Hematopoietic multipotent progenitor cell treated with erythropoietin and hydrocortisone succinate and interleukin-3 and kit ligand, for 4 days (in vitro differentiated cells): ENCODE measurements at places on chromosomes 7 and 10.
A peak's percentile ranks its signal among the peaks of the same experiment; 100 is the strongest.

DNA sequence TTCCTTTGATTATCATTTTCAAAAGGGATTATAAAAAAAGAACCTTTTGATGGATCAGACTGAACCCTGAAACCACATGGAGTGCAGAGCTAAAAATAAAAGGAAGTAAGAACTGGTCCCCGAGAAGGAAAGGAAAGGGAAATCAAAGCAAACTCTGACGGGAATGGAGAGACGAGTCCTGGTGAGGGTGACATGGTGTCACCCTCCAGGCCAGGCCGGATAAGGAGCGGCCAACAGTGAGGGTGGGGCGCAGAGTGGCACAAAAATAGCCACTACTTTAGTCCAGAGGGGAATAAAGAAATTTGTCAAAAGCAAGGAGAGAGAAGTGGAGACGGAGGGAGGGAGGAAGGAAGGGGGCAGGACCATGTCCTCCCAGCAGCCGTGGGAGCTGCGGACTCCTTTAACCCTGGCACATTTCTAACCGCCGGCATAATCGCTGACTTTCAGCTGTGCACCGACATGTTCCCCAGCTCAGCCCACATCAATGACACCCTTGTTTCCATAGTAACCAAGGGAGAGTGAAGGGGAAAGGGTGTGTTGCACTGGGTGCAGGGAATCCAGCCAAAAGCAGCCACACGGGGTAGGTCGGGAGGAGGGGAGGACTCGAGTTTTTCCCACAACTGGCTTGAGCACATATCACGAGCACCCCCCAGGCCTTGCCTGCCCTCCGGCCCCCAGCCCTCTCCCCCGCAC, 29.7 kb downstream of the TRIM8 start:
- DNase-seq: peak; percentile 97

DNA sequence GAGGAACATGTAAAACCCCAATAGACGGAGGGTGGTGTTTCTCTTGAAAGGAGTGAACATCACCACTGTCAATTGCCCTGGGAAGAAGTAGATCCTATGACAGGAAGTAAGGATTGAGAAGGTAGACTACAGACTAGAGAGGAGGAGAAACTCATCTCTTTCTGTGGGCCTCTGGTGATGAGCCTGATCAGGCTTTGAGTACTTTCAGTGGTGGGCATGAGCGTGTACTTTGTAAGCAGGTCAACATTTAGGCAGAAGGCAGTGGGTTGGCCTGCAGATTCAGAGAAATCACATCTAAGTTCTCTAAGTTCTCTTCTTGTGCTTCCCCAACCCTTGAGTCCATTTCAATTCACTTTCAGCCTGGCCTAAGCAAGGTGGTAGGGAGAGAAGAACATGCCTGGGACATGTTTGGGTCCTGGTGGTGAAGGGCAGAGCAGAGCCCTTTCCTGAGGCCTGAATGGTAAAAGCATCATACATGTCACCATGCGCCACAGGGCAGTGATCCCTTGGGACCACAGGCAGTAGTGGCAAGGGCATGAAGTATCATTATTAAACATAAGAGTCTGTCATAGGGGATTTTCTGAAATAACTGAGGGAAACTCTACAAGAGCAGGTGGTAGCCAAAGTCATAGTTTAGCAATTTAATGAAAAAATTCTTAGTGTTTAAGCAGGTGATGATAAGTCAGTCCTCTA, 56.4 kb upstream of the ANKRD1 start:
- no peak for DNase-seq

- DNase-seq: peak; percentile 28
Observed at GRCh38 chr10:10699427-10699826, 318.2 kb upstream of the CELF2 start.

- DNase-seq: no peak
Observed at GRCh38 chr7:41830271-41830670, 127.4 kb upstream of the INHBA start.

DNA sequence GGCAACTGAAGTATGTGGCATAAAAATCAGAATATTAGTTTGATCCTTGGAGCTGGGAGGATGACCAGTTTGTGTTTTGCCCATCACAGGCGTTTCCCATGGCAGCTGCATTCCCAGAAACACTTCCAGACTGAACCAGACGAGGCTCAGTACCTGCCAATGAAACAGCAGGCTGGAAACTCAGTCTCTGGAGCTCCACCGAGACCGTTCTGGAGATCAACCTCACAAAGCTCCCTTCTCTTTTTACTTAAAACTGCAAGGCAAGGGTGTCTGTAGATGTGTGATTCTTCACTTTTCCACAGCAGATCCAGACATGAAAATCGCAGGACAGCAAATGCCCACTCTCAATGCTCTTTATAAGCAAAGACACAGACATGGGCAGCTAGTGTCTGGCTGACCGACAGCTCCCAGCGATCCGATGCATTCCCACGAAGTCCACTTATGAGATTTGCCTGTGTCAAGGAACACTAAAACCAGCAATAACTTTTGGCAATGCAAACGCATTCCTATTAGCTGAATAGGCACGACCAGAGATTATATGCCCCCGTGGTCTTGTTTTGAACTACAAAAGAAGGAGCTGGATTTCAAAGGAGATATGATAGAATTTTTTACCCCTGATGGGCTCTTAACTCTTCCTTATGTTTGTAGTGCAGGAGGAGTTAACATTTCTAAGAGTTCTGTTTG, 72.6 kb downstream of the ADAM12 start:
- DNase-seq: no peak

GRCh38 chr7:4015996-4016395, 666.1 kb upstream of the FOXK1 start:
- DNase-seq: no peak

DNA sequence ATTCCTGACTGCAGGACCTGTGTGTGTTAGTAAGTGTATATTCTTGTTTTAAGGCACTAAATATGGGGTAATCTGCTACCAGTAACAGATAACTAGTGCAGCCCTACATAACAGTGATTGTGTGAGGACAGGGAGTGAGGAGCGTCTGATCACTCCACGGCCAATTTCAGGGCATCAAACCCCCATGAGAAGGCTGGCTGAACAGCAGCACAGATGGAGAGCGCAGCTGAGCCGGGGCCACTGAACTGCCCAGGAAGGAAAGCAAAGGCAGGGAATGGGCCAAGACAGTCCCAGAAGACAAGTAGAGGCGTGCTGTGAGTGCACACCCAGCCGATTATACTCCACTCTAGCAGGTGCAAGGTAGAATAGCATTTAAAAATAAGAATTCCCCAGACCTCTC, 157.1 kb upstream of the CHST15 start:
- DNase-seq: no peak

GRCh38 chr7:40979296-40979695, 723.6 kb downstream of the INHBA start:
- no peak for DNase-seq

DNA sequence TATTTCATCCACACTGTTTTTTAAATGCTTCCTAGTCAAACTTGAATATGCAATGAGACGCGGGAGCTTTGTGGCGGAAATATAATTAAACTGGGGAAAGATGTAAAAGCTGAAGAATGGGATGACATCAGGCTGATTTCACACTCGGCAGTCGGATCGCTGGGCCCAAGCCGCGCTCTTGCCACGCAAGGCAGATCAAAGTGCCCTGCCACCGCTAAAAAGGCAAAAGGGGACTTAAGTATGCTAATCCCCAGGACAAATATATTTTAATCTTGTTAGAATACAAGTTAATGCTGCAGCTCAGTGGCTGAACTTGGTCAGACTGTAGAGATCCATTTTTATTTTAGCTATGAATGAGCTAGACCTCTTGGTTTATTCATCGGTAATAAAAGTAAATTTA, 13.8 kb downstream of the EN2 start:
- DNase-seq: no peak

GRCh38 chr7:70619130-70619529, 512.8 kb upstream of the GALNT17 start:
- no peak for DNase-seq

DNA sequence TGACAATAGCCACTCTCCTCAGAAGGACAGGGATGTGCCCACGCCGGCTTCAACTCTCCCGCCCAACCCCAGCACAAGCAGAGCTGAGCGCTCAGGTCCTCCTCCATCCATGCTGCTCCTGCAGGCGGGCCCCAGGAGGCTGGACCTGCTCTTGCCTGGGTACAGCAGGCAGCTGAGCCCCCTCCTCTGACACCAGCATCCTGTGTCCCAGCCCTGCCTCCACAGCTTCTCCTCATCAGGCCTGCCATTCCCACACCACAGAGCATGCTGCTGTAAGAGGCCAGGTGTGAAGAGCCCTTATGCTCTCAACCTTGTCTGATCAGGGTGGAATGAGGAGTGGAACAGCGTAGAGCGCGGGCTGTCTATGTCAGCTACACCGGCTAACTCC, 302.2 kb downstream of the PTPRN2 start:
- DNase-seq: no peak
